ENCODE measurements at places on chromosomes 16 and 17.

- no peak for DNase-seq
These were observed 53.7 kb downstream of the SF3B3 start for GRCh38 chr16:70577256-70577698.

- no peak for DNase-seq
These were observed 245.3 kb downstream of the GSG1L start for GRCh38 chr16:27818246-27818645.

DNA sequence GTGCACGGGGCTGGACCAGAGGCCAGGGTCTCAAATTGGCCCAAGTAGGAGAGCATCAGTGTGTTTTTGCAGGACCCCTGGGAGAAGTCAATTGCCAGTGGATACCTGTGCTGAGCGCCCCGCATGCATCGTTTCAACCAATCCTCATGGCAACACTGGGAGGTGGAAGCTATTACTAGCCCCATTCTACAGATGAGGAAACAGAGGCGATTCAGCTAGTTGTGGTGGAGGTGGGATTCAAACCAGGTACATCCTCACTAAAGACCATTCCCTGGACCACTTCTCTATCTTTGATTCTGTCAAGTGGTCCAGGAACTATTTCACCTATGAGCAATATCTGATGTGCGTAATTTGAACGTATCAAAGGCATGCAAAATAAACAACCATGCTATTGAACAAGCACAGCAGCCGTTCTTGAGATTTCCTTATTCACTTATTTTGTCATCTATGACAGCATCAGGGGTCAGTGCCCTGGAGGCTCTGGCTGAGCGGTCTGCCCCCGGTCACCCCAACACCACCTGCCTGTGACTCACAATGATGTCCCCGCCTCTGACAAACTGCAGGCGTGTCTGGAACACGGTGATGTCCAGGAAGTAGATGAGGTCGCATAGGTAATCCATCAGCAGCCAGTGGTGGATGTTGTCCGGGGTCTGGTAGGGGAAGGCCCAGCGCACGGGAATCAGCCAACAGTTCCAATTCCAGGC, 54.0 kb downstream of the CNGB1 start:
- DNase-seq, result no peak

- DNase-seq, result no peak
These were observed 996 bp upstream of the CPNE2 start for GRCh38 chr16:57091200-57091974.

DNA sequence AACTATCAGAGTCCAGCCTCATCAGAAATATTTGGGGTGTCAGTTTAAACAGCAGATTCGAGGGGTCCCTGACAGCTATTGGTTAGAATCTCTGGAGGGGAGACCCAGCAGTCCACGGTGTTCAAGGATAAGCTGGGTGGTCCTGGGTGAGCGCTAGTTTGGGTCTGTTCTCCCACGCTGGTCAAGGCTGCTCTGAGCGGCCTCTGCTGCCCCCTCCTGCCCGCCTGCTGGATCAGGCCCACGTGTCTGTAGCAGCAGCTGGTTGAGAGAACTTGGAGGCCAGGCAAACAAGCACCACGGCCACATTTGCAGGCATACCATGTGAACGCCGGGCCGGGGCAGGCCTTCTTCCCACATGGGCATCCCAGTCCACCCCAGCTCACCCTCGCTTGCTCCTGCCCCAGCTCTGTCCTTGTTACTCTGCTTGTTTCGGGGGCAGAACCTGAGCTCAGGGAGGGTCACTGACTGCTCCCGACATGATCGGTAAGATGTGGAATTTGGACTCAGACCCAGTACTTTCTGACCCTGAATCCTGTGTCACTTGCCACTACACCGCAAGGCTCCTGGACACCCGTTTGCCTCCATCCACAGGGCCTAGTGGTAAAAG, 7.4 kb downstream of the FOXF1 start:
- no peak for DNase-seq

GRCh38 chr17:51508048-51508447, 247.7 kb downstream of the UTP18 start:
- DNase-seq, result peak; percentile 33

- no peak for DNase-seq
These were observed 12.5 kb downstream of the ARL2BP start for GRCh38 chr16:57257455-57258070.

GRCh38 chr16:4404967-4405696, 11.3 kb downstream of the CORO7 start:
- no peak for DNase-seq

DNA sequence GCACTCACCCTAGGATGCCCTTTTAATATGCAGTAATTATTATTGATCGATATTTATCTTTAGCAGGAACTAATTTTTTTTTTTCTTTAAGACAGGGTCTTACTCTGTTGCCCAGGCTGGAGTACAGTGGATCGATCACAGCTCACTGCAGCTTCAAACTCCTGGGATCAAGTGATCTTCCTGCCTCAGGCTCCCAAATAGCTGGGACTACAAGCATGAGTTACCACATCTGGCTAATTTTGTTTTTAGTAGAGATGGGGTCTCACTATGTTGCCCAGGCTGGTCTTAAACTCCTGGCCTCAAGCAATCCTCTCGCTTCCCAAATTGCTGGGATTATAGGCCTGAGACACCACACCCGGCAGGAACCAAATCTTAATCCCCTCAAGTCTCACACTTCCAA, 29.3 kb downstream of the KIAA0753 start:
- no peak for DNase-seq

DNA sequence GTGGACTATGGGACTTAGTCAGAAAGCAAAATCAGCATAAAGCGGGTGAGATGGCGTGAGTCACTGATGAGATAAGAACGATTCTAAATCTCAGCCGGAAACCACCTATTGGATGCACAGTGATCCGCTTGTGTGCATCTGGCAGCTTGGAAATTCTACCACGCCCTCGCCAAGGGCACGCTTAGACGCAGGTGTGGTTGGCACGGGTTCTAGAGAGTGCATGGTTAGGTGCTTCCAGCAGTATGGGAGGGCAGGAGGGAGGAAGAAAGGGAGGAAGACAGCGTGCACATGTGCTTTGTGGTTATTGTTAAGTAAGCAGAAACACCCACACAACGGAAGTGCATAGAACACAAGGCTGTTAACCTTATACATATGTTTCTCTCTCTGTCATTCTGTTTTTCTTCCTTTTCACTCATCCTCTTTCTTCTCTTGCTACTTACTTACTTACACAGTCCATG, 374.0 kb upstream of the ASIC2 start:
- DNase-seq, result no peak

DNA sequence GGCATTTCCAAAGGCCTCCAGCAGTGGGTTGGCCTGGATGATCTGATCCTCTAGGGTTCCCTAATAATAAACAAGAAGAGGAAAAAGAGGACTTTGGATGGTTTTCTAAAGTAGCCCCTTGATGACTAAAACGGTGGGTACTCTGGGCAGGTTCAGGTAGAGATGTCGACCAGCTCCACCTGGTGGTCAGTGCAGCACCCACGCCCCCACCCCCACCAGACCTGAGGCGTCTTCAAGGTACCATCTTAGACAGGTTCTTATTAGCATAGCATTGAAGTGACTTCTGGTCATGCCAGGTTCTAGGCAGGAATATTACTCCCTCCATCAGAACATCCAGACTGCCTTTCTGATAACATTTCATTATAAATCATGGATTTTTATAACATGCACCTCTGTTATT, 15.0 kb downstream of the MYH13 start:
- no peak for DNase-seq

GRCh38 chr17:1752425-1753262, 9.2 kb upstream of the SERPINF1 start:
- DNase-seq, result no peak

GRCh38 chr16:78348886-78349285, 249.4 kb downstream of the WWOX start:
- DNase-seq, result no peak

GRCh38 chr17:17907469-17907868, 64.7 kb downstream of the TOM1L2 start:
- DNase-seq, result no peak

- no peak for DNase-seq
These were observed 60.6 kb downstream of the C17orf67 start for GRCh38 chr17:56773124-56773523.

- DNase-seq, result peak; percentile 14
These were observed at the start of gene GLIS2 for GRCh38 chr16:4315186-4316107. TSS of gene GLIS2 (plus strand) at chr16:4316067. CDS start at chr16:4332281, 16,214 bp downstream.

DNA sequence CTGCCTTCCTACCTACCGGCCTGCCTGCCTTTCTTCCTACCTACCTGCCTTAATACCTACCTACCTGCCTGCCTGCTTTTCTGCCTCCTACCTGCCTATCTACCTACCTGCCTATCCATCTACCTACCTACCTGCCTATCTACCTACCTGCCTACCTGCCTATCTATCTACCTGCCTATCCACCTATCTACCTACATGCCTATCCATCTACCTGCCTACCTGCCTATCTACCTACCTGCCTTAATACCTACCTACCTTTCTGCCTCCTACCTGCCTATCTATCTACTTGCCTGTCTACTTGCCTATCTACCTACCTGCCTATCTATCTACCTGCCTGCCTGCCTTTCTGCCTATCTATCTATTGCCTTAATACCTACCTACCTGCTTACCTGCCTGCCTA, 383.8 kb upstream of the PSMD7 start:
- no peak for DNase-seq

GRCh38 chr16:10601444-10602408, 21.3 kb upstream of the EMP2 start:
- DNase-seq, result no peak

- no peak for DNase-seq
These were observed 86.8 kb downstream of the RPTOR start for GRCh38 chr17:80631142-80632045.

DNA sequence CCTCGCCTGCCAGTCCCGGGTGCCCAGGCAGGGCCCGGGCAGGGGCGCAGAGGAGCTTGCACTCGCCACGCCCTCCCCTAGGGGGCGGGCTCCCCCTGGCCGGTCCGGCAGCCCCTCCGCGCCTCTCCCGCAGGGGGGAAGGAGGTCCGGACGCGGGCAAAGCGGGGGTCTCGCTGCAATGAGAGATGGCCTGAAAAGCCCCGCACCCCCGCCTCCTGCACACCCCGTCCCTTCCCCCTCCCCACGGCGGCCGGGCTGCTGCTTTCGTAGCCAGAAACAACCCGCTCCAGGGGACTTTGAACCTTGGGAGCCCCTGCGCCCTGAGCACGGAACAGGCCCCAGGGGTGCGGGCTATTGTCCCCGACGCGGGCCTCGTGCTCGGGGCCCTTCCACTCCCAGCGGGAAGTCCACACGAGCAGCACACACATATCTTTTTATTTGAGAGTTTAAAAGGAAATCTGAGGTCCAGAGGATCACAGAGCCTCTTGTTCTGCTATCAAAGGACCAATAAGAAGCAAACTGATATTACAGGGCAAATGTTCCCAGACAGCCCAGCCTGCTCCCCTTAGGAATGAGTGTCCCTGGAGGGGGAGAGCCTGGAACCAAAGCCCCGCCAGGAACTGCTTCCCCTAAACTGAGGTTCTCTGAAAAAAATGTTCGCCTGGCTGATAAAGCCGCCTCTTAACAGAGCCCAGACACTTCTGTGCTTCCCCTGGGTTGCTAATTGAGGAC, 5.8 kb upstream of the CBX4 start:
- no peak for DNase-seq

- DNase-seq, result no peak
These were observed 1.8 kb upstream of the DLX4 start for GRCh38 chr17:49967205-49967604.

GRCh38 chr16:57013229-57013628, 23.9 kb downstream of the NLRC5 start:
- DNase-seq, result no peak
